ENCODE measurements at places on chromosomes 7 and 10.

- DNase-seq: no peak
Measured at GRCh38 chr10:46064269-46064817, 18.3 kb upstream of the MSMB start.

DNA sequence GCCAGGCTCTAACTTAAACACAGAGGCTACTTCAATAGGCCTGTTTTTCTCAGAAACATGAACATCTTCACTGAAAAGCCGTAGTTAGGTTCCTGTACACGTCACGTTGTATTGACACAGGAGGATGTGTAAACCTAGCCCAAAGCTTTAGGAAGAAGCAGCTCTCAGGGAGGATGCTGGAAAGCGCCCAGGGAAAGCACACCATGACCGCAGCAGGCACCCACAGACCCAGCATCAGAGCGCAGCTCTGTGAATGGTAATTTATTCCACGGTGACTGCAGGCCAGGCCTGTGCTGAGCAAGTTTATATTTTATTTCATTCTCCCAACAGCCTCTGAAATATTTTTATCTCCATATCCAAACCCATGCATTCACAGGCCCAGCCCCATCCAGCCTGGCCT is 51.1 kb downstream of the ASB13 start:
- DNase-seq: no peak

DNA sequence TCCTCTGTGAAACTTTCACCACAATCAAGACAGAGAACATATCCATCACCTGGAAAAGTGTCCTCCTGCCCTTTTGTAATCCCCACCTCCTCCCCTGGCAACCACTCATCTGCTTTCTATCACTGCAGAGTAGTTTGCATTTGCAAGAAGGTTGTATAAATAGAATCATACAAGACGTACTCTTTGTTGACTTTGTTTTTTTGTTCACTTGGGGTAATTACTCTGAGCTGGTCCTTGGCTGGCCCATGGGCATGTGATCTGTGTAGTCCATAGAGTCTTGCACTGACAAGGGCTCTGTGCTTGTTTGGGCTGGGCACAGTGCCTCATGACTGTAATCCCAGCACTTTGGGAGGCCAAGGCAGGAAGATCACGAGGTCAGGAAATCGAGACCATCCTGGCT is 7.8 kb upstream of the HACD1 start:
- DNase-seq: no peak

GRCh38 chr7:14071045-14071444 is 81.6 kb upstream of the ETV1 start:
- no peak for DNase-seq
